ENCODE measurements at places on chromosomes 5 and 9.

DNA sequence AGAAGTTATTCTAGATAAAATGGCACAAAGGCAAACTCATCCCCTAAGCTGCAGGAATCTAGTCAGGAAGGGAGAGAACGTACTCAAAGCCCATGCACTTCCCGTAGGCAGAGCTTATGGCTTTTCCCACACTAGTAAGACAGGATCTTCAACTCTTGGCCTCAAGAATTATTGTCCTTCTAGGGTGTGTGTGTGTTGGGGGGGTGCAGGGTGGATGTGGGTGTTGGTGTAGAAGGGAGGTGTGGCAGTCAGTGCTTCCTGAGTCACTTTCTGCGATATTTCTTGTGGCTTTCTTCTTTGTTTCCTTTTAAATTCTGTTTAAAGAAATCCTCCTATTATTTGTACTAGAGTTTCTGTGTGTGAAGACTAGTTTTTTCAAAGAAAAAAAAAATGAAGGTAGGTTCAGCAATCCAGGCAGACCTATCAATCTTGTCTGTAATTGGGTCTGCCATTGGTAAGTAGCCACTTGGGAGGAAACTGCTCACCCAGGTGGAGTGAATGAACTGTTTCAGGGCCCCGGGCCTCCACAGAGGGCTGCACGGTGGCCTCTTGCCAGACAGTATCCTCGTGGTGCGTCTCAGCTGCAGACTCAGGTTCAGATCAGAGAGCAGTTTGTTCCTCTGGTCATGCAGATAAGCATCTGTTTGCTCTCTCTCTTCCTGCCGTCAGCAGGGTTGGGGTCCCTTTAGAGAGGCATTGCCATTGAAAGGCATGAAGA is 131.9 kb downstream of the NPR3 start:
- no peak for DNase-seq

- DNase-seq: no peak
Observed at GRCh38 chr5:96259151-96259772, 173.8 kb downstream of the PCSK1 start.

- DNase-seq: no peak
Observed at GRCh38 chr5:113202746-113203716, 226.4 kb downstream of the DCP2 start.

DNA sequence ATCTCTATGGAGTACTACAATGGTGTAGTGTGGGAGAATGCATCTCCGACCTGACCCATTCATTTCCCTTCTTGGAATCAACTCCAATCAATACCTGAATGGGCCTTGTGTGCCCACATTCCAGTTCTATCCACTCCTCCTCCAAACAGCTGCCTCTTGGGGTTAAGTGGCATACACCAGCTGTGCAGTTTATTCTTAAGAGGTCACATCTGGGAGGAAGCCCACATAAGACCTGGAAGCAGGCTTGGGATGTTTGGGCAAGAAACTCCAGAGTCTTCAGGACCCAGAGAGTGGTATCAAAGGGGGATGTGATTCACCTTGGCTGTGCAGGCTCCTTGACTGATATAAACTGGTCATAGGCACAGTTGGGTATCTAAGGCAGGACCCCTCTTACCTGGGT is 46.0 kb downstream of the ACTBL2 start:
- no peak for DNase-seq

DNA sequence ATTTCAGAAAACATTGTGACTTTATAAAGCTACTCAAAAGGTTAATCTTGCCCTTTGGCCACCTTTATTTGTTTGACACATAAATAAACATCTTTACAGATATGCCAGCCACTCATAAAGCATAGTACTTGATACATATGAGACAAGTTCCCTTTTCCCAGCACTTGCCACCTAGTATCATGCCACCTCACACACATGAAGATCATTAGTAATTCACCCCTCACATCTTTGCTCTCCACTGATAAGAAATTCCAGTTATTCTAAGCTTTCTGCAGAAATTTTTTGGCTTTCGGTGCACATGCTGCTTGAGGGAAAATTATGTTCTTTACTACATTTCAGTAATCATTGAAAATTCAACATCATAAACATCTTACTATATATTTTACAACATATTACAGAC is 59.1 kb downstream of the DEPDC1B start:
- no peak for DNase-seq

DNA sequence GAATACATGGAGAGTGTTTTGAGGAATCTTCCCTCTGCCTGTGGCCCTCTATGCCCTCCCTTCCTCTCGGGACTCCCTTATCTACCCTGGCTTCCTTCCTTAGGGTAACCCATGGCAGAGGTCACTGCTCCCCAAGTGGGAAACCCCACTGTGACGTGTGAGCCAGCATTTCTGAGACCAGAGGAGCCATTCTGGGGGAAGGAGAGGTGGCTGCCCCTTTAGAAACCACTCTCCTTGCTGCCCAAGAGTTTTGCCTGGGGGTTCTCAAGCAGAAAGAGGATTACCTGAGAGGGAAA is 23.1 kb downstream of the CCNJL start:
- no peak for DNase-seq

- no peak for DNase-seq
Observed at GRCh38 chr9:82480921-82481320, 492.3 kb downstream of the SPATA31D1 start.

GRCh38 chr9:93120846-93121315 is 13.2 kb downstream of the NINJ1 start:
- DNase-seq: peak; percentile 3

- DNase-seq: no peak
Observed at GRCh38 chr5:112529525-112529924, 110.4 kb upstream of the EPB41L4A start.
